ENCODE measurements at places on chromosomes 3 and 15.

- DNase-seq, result no peak
These were observed 14.0 kb upstream of the KLF15 start for GRCh38 chr3:126371096-126371705.

DNA sequence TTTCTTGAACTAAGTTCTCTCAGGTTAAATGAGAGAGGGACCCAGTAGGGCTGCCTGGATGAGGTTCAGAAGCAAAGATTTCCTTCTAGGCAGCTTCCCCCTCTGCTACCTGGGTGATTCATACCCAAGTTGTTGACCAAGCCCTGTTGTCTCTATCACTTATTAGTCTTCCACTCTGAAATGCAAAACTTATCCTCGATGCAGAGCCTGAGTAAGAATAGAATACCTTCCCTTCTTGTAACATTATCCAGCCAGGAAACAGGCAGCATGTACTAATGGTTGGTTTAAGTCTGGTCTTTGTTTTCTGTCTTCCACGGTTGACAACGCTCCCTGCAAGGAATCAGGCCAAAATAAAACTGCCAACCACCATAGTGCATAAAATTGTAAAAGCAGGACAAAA is 377.3 kb downstream of the MECOM start:
- no peak for DNase-seq

- DNase-seq, result no peak
These were observed 19.9 kb upstream of the HEG1 start for GRCh38 chr3:125075738-125076137.

DNA sequence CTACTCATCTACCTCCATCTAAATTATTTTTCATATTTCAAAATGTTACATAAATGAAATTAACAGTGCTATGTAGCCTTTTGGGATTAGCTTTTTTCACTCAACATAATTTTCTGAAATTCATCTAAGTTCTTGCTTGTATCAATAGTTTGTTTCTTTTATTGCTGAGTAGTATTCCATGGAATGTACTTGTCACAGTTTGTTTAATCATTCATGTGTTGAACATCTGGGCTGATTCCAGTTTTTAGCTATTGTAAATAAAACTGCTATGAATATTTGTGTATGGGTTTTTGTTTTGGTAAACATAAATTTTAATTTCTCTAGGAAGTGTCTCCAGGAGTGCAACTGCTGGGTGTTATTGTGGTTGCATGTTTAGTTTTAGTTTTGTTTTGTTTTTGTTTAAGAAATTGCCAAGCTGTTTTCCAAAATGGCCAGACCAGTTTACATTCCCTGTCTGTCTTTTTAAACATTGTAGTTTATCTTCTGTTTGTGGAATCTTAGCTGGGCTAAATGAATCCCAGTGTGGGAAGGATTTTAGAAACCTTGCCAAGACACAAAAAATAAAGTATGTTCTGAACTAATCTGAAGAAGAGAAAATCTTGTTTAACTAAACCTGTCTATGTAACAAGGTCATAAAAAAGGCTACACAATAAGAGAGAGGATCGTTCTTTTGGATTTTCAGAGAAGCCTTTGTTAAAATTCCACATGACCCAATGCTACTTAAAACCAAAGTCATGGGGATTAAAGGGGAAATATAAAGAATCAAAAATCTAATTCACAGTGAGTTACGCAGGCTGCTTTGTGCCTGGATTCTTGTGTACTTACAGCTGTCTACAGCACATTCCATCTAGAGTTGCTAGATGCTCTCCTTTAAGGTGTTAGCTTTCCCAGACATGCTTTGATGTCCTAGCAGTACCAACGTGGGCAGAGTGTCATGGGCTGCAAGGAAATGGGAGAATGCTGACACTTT is 129.2 kb upstream of the SUCLG2 start:
- no peak for DNase-seq

- DNase-seq, result no peak
These were observed 572.4 kb upstream of the PPP2R3A start for GRCh38 chr3:135393159-135393558.

DNA sequence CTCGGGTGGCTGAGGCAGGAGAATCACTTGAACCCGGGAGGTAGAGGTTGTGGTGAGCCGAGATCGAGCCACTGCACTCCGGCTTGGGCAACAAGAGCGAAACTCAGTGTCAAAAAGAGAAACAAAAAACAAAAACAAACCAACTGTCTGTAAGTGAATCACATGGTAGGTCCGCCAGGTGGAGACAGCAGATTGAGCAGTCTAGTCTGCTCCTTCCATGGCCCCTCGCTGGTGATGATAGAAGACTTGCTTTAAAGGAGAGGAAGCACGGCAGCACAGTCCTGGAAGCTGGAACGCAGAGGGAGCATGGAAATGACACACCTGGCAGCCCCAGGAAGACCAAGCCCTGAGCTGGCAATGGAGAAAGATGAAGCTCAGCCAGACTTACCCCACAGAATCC is 31.4 kb upstream of the MGLL start:
- DNase-seq, result no peak

GRCh38 chr3:57791245-57791644 is 35.1 kb downstream of the SLMAP start:
- DNase-seq, result no peak

GRCh38 chr3:150602426-150603152 is 532 bp upstream of the SELENOT start:
- no peak for DNase-seq

DNA sequence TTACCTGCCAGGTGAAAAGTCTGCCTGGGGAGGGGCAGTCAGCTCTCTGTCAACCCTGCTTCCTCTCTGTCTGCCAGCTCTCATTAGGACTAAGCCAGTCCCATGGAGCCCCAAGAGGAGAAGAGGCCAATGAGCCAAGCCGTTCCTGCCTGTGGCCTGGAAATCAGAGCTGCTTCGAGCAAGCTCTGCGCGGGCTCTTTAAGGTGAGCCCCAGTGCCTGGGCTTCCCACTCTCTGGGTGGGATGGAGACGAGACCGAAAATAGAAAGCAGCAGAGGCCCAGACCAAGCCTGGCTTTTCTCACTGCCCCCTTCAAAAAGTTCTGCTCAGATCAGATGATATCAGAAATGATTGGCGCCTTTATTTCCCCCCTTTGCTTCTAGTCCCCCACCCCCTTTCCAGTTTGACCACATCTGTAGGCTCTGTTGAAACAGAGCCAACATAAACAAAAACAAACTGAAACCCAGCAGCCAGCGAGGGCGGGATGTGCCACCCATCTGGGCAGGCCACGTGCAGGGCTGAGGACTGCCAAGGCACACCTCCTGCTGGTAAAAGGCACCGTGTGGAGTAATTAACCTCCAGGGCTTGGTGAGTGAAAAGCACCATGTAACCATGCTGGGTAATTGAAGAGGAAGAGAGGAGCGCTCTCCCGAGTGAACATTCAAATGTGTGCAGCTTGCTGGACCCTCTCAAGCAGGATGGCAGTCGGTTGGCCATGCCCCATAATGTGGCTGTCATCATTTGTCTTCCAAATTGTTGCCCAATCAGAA is 471.0 kb upstream of the PROK2 start:
- no peak for DNase-seq

DNA sequence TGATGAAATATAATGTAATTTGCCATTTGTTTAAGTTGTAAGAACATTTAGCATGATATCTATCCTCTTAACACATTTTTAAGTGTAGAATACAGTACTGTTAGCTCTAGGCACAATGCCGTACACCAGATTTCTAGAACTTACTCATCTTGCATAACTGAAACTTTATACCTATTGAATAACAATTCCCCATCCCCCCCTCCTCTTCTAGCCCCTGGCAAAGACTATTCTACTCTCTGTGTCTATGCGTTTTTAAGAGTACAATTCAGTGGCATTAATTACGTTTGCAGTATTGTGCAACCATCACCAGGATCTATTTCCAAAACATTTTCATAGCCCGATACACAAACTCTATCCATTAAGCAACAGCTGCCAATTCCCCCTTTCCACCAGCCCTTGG is 261.7 kb downstream of the PLOD2 start:
- DNase-seq, result no peak

DNA sequence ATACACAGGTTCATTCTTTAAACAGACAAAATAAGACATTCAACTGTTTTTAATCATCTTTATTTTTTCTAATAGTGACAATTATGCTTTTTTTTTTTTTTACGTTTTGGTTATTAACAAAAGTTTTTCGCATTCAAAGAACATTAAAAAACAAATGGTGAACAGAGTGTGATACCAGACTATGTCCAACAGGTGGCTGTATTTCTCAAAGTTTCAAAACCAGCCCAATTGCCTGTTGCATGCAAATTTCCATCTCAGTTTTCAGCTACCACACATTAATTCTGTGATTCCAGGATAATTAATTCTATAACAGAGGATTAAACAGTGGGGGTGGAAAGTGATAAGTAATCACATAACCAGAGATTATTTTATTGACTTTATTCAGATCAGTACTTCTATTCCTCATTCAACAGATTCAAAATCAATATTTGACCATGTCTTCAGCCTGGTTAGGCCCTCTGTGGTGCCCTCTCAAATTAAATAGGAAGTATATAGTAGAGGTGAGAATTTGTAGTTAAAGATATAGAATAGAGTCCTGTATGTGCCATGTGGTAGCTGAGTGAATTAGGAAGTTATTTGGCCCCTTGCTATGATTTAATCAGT is 122.2 kb upstream of the DCBLD2 start:
- DNase-seq, result no peak

DNA sequence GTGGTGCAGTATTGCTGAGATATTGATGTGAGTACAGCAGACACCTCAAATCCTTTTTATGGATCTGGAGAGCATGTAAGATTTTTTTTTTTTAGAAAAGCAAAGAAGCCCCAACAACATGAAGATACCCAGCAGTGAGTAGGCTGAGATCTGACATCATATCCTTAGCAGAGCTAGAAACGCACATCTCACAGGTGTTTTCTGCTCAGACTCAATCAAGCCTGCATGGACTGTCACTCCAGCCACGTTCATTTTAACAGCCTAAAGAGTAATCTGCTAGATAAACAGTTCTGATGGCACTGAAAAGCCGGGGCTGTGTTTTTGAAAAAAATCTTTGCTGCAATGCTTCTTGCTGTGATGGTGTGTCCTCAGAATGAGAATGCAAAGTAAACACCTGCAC is 544.2 kb downstream of the FGF12 start:
- no peak for DNase-seq

- DNase-seq, result no peak
These were observed 5.6 kb downstream of the RTP3 start for GRCh38 chr3:46503200-46503874.

- DNase-seq, result no peak
These were observed 145.1 kb upstream of the PLSCR5 start for GRCh38 chr3:146750196-146750595.

DNA sequence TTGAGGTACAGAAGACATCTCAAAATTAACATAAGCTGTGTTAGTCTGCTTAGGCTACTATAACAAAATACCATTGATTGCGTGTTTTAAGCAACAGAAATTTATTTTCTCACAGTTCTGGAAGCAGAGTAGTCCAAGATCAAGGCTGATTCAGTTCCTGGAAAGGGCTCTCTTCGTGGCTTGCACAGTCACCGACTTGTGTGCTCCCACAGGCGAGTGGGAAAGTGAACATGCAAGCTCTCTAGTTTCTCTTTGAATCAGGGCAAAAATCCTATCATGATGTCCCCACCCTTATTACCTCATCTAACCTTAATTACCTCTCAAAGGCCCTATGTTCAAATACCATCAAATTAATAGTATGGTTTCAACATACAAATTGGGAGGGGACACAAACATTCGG is 505.9 kb downstream of the ZIC1 start:
- DNase-seq, result no peak

DNA sequence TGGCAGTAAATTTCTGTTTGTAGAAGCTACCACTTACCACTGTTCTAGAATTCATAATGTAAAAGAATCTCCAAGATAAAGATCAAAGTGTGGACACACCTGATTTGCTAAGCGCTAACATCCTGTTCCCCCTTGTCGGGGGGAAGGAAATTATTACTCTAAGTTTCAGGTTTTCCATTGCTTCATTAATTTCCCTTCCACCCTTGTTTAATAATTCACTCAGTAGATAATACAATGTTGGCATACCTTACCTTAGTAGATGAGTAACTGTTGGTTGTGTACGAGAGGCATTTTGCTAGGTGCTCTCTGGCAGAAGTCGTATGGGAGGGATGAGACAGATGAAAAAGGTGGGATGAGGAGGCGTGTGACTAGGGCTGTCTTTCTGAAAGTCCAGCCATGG is 641.2 kb upstream of the ARRDC4 start:
- no peak for DNase-seq

DNA sequence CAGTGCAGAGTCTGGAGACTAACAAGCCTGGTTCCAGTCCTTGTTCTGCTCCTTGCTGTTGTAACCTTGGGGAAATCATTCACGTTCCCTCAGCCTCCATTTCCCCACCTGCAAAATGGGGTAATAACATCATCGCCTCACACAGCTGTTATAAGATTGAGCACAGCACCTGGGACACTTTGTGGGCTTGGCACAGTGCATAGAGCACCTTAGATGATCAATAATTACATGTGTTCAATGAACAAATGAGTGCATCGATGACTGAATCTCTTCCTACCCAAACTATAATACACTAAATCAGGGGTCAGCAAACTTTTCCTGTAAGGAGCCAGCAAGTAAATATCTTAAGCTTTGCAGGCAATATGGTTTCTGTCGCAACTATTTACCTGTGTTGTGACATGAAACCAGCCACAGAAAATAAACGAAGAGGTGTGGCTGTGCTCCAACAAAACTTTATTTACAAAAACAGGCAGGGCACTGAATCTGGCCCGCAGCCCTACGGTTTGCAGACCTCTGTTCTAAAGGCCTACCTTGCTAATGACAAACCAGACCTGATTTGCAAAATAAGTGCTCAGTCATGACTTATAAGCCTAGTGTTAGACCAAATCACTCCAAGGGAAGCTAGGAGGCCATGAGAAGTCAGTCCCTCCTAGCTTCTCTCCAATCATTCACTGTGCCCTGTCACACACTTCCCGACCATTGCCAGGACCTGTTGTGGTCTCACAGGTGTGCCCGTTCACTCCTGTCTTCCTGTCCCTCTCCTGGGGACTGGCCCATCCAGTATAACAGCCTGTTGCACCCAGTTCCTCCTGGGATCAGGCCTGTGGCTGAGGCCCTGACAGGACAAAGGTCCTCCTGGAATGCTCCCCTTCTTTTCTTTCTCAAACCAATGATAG is 149.4 kb upstream of the WNT5A start:
- DNase-seq, result no peak

GRCh38 chr15:39512643-39513042 is 68.2 kb upstream of the THBS1 start:
- no peak for DNase-seq

- DNase-seq, result peak; percentile 44
These were observed 104.4 kb upstream of the GOLGA6L6 start for GRCh38 chr15:20645956-20646355.

- DNase-seq, result no peak
These were observed 1.1 kb upstream of the IMPDH2 start for GRCh38 chr3:49030321-49030720.
